ENCODE measurements at places on chromosomes 4 and X.

- no peak for DNase-seq
These were observed 48.4 kb upstream of the SPANXN4 start for GRCh38 chrX:142977128-142977914.

DNA sequence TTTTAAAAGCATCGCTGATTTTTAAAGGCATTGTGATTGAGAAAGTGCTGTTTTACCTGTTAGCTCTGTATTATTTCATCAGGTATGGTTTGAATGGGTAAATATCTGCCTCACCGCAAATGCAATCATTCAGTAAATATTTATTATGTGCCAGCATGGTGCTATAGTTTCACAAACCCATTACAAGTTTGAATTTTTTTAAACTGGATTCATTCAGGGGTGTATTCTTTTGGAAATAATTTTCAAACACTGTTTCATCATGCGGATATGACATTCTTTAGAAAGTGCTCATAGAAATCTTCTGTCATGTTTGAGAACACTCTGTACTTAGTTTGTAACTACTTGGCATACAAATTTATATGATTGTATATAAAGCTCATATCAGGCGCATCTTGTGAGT lies 37.2 kb downstream of the LIMCH1 start:
- no peak for DNase-seq

DNA sequence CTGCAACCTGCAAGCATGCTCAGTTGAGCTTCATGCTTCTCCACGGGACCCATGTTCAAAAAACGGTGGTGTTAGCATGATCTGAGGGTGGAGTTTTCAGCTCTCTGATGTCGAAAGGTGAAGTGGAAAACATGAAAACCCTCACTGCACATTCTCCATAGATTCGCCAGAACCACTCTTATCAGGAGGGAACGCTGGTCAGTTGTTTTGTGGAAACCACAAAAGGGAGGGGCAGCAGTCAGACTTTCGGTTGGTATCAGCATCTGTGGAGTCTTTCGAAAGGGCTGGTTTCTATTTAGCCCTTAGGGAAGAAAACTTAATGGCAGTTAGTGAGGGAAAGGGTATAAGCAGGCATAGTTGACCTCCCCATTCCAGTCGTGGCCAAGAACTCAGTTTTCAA lies 12.6 kb downstream of the PPA2 start:
- peak; percentile 71 for DNase-seq

GRCh38 chr4:104490770-104491480 lies 3.8 kb downstream of the CXXC4 start:
- peak; percentile 28 for DNase-seq

GRCh38 chr4:27414887-27415731 lies 554.5 kb downstream of the STIM2 start:
- DNase-seq: no peak

GRCh38 chrX:148670277-148670676 lies 169.9 kb downstream of the AFF2 start:
- DNase-seq: no peak

DNA sequence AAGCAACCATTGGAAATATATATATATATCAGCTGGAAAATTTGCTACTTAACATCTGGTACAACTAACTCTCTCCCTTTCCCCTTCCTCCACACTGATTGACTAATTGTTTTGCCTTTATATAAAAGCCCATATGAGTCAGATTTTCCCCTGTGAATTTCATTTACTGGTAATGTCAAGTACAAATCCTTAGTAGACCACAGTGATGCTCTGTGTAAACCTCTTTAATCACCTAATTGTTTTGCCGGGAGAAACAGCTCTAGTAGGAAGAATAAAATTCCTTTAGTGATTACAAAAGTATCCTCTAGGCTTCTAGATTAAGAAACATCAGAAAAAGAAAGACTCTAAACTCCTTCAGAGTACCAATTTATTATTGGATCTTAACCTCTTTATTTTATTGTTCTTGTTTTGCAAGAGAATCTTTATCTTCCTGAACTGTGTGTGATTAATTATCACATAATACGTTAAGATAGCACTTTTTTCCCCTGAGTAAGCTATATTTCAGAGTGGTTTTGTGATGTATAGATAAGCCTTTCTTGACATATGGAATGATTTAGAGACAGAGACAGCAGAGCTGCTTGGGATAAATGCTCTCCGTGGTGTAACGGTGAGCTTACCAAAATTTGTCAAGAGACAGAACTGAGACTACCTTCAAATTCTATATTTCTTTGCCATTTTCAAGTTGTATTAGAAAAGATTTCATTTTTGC lies 1606.4 kb upstream of the TENM3 start:
- no peak for DNase-seq

GRCh38 chr4:53781629-53782457 lies 190.6 kb upstream of the LNX1 start:
- peak; percentile 63 for DNase-seq

- DNase-seq: no peak
These were observed 42.6 kb downstream of the RGS12 start for GRCh38 chr4:3335385-3335784.

GRCh38 chr4:40227284-40227683 lies 30.5 kb downstream of the RHOH start:
- DNase-seq: no peak

- DNase-seq: no peak
These were observed 39.7 kb downstream of the MSN start for GRCh38 chrX:65707151-65707550.

GRCh38 chrX:131630534-131630933 lies 86.7 kb downstream of the OR13H1 start:
- no peak for DNase-seq

DNA sequence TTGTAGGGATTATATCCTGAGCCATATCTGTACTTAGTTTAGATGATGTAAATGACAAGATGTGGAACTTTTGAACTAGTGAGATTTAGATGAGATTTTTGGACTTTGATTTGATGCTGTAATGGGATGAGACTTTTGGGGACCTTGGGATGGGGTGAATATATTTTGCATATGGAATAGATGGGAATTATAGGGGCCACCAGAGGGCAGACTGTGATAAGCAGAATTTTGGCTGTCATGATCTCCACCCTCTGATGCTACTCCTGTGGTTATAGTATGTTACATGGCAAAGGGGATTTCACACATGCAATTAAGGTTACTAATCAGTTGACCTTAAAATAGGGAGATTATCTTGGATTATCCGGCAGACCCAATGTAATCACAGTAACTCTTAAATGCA lies 214.0 kb upstream of the NHS start:
- no peak for DNase-seq

DNA sequence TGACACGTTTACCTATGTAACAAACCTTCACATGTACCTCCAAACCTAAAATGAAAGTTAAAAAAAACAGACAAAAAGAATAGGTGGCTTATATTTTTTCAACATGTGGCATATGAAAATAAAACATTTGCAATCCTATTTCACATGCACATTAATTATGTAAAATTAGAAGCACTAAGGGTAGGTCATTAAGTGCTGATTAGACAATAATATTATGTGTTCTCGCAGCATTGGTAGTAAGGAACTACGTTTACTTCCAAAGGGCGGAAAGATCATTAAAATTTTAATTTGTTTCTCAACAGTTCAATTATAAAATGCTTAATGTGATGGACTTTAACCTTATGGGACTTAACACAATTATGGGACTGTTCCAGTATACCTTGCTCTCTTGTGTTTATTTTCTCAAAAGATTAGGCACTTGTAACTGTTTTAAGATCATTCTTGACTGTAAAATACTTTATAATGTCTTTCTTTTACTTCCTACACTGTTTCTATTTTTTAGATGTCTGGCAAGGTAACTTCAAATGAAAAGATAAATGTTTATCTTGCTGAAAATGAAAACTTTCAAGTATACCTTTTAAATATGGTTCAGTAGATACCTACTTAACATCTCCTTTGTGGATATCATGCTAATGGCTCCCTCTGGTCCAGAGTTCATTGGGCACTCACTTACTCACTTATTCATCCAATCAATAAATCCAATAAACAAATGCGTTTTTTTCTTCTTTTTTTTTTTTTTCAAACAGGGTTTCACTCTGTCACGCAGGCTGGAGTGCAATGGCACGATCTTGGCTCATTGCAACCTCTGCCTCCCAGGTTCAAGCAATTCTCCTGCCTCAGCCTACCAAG lies 202.0 kb downstream of the ARAP2 start:
- no peak for DNase-seq

- DNase-seq: no peak
These were observed 263.2 kb downstream of the IL15 start for GRCh38 chr4:141899541-141899940.

GRCh38 chr4:25723409-25723808 lies 67.8 kb downstream of the SLC34A2 start:
- DNase-seq: peak; percentile 1

GRCh38 chrX:21993265-21993664 lies 38.9 kb upstream of the PHEX start:
- peak; percentile 33 for DNase-seq

GRCh38 chr4:153521999-153522801 lies 56.0 kb downstream of the TMEM131L start:
- DNase-seq: no peak

DNA sequence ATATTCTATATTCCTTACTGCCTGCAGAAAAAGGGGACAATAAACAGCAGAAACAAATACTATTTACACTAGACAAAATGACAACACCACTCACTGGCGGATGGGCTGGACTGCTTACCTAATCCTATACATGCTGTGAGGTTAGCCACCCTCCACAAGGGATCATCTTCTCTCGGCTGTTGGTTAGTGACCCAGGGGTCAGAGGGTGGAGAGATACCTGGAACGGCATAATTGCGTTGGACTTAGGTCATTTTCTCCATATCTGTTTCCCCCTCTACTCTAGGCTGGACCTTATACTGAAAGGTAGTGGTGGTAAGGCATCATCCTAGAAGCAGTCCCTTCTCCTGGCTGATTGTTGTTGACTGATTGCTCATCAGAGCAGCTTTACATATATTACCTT lies 286.8 kb upstream of the UGT8 start:
- DNase-seq: no peak

GRCh38 chr4:89509708-89510281 lies 202.2 kb upstream of the GPRIN3 start:
- DNase-seq: peak; percentile 88

- DNase-seq: no peak
These were observed 45.2 kb upstream of the TRIM2 start for GRCh38 chr4:153159016-153159415.

Measured in cardiac fibroblast (primary cell).